K562 (cell line): ENCODE measurements at places on chromosomes 12 and 14. TPM values are rescaled to one million over a fixed set of nuclear protein-coding genes. Genes with fewer than 3 reads are reported as not detected.

GRCh38 chr14:91509083-91509877, 830 bp downstream of the PPP4R3A start:
- H3K27ac ChIP-seq: peak overlapping the region; percentile 98
- H3K4me1 ChIP-seq: peaks cover 3% of the 10 kb centered on the region
- H3K4me3 ChIP-seq: peak overlapping the region; percentile 97
- H3K27me3 ChIP-seq: no peaks in the 10 kb centered on the region
- H3K36me3 ChIP-seq: peaks cover 26% of the 10 kb centered on the region; the same call in 2 of the 3 replicates

DNA sequence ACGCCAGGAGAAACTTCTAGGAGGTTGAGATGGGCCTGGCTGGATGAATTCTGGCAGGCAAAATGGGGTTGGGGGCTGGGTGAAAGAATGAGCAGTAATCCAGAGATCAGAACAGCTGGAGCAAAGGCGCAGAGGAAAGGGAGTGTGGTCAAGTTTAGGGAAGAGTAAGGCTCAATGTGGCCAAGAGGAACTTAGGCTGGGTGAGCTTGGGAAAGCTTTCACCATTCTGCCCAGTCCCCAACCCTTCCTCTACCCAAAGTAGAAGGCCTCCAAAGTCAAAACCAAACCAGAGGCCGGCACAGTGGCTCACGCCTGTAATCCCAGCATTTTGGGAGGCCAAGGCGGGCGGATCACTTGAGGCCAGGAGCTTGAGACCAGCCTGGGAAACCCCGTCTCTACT, 10.2 kb upstream of the RABGGTA start:
- H3K36me3 ChIP-seq: no peaks in the 10 kb centered on the region
- no peaks in the 10 kb centered on the region; the same call in 1 of the 2 replicates for H3K4me1 ChIP-seq
- no peak overlapping the region for H3K4me3 ChIP-seq
- H3K27me3 ChIP-seq: no peaks in the 10 kb centered on the region
- no peak overlapping the region for H3K27ac ChIP-seq
- DNase-seq: no peak

GRCh38 chr12:40834321-40834720, 142.1 kb downstream of the CNTN1 start:
- H3K4me3 ChIP-seq: no peak overlapping the region
- no peak for DNase-seq
- H3K36me3 ChIP-seq: no peaks in the 10 kb centered on the region
- H3K27ac ChIP-seq: no peak overlapping the region

DNA sequence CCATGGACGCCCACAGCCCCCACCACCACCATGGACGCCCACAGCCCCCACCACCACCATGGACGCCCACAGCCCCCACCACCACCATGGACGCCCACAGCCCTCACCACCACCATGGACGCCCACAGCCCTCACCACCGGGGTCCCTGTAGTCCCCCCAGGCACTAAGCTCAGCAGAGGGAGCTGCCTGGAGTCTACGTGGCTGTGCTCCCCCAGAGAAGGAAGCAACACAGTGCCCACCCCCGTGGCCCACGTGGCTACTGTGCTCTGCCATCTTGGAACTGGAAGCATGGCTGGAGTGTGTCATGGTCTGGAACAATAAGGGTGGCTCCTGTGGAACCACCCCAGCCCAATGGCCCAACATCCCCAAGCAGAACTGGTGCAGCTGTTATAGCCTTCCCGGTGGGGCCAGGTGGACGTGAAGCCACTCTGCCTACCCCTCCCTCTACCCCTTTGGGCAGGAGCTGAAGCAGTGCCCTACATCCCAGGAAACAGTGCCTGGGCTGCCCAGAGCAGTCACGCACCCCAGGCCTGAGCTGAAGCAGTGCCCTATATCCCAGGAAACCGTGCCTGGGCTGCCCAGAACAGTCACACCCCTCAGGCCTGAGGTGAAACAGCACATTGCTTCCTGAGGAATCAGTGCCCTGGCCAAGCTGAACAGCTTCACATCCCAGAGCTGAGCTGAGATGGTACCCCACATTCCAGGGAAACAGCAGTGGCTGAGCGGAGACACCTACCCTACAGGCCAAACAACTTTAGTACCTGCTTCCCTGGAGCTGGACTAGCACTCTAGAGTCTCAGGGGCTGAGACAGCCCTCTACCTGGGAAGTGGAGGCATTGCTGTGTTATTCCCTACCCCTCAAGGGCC, 9.0 kb upstream of the SFSWAP start:
- H3K4me1 ChIP-seq: no peaks in the 10 kb centered on the region
- no peak for DNase-seq
- H3K27ac ChIP-seq: no peak overlapping the region
- no peak overlapping the region for H3K4me3 ChIP-seq
- H3K27me3 ChIP-seq: peaks cover 10% of the 10 kb centered on the region; the same call in 2 of the 3 replicates

DNA sequence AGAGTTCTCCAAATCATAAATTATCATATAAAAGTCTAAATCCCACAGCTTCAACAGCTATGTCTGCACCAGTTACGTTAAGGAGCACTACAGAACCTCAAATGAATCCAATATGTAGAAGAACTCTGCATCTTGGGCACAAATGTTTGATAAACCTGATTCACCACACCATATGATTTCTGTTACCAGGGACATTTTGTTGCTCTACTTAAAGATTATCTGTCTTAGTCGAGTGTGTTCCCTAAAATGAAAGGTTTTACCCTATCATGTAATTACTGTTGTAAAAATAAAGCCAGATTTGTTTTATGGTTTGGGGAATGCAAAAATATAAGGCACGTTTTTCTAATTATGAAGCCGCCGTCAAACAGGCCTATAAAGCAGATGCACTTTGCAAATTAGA, 363.1 kb downstream of the EGLN3 start:
- no peak for DNase-seq
- no peaks in the 10 kb centered on the region for H3K27me3 ChIP-seq
- no peaks in the 10 kb centered on the region for H3K4me1 ChIP-seq
- H3K36me3 ChIP-seq: no peaks in the 10 kb centered on the region

DNA sequence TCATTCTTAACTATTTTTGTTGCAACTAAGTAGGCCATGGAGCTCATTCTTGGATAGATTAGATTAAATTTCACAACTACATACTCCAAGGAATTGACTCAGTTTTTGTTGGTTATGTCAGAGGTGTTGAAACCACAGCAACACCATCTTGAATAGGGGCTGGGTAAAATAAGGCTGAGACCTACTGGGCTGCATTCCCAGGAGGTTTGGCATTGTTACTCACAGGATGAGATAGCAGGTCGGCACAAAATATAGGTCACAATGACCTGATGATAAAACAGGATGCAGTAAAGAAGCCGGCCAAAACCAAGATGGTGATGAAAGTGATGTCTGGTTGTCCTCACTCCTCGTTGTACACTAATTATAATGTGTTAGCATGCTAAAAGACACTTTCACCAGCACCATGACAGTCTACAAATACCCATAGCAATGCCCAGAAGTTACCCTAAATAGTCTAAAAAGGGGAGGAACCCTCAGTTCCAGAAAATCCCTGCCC, 20.9 kb downstream of the DMAC2L start:
- peaks cover 17% of the 10 kb centered on the region; the same call in 2 of the 3 replicates for H3K36me3 ChIP-seq
- no peak for DNase-seq
- no peaks in the 10 kb centered on the region for H3K4me1 ChIP-seq
- H3K4me3 ChIP-seq: no peak overlapping the region

DNA sequence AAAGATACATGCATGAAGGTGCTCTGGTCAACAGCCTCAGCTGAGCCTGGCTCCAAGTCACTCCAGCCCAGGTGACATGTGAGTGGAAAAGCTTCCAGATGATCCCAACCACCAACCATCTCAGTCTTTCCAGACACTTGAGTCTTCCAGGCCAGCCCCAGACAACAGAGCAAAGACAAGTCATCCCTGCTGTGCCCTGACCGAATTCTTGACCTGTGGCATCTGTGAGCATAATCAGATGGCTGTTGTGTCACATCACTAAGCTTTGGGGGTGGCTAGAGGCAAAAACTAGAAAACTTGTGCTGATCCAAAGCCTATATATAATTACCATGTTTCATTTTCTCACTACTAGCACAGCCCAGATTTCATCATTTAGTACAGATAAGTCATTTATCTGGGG, 50.8 kb upstream of the ISM2 start:
- DNase-seq: no peak
- H3K27ac ChIP-seq: no peak overlapping the region
- peaks cover 59% of the 10 kb centered on the region for H3K36me3 ChIP-seq
- no peaks in the 10 kb centered on the region for H3K27me3 ChIP-seq

FAM181A gene
- total RNA-seq: not detected in 2 replicates

DNA sequence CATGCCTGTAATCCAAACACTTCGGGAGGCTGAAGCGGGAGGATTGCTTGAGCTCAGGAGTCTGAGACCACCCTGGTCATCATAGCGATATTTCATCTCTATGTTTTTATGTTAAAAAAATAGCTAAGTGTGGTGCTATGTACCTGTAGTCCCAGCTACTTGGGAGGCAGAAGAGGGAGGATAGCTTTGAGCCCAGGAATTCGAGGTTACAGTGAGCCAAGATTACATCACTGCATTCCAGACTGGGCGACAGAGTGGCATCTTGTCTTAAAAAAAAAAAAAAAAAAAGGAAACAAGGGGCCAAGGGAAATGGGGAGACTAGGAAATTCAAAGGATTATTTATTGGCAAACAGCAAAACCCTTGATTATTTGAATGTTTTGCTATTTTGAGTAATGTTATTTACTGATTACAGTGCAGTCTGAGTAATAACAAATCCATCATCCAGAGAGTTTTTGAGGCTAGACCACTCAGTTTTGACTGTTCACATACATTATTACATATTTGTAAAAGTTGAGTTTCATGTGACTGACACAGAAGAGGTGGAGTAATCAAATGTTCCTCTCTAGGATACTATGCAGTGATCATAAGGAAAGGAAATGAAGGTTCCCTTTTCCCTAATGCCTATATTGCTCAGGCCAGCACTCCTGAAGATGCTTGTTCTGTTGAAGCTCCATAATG, 40.8 kb downstream of the PRKCH start:
- H3K4me1 ChIP-seq: no peaks in the 10 kb centered on the region
- no peak overlapping the region for H3K4me3 ChIP-seq
- no peak for DNase-seq

- no peaks in the 10 kb centered on the region for H3K36me3 ChIP-seq
- no peak overlapping the region for H3K27ac ChIP-seq
- H3K4me1 ChIP-seq: no peaks in the 10 kb centered on the region
- H3K27me3 ChIP-seq: no peaks in the 10 kb centered on the region
These were observed 196.5 kb downstream of the STXBP6 start for GRCh38 chr14:24853446-24853845.

PMEL gene
- 0.96 and 0.98 TPM in 2 replicates for total RNA-seq

DNA sequence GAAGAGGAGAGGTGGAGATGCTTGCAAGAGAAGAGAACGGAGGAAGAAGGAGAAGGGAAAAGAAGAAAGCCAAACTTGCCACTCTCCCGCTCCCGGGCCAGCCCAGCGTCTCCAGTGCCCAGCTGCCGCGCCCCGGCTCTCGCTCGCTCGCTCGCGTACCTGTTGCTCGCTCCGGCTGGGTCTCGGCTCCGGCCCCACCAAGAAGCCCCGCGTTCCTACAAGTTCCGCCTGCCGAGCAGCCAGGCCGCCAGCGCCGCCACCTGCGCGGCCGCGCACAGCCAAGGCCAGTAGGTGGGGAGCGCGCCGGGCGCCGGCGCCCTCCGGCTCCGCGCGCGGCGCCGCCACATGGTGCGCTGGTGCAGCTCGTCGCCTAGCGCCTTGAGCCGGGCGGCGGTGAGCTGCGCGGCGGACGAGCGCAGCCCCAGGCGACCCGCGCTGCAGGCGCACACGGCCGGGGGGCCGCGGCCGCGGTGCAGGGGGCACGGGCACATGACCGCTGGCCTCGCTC, 370 bp downstream of the HRK start:
- peak overlapping the region; percentile 26 for H3K4me3 ChIP-seq
- H3K36me3 ChIP-seq: no peaks in the 10 kb centered on the region
- H3K4me1 ChIP-seq: no peaks in the 10 kb centered on the region; the same call in 2 of the 3 replicates
- DNase-seq: peak; percentile 65

DNA sequence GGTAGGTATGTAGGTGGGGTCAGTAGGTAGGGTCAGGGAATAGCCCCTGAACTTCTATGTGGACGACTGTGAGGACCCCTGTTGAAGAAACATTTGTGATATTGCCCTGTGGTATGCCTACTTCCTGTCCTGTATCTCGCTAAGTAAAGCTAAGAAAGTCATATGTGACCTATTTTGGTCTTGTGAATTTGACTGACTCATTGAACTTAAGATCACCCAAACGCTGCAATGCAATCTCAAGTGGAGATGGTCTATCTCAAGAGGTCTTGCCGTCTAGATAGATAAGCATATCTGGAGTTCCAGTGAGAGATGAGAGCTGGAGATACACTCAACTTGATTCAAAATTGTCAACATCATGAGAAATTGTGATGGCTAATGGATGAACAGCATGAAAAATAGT, 73.8 kb downstream of the TRAFD1 start:
- H3K4me1 ChIP-seq: peaks cover 3% of the 10 kb centered on the region; the same call in 1 of the 3 replicates
- DNase-seq: no peak
- H3K27me3 ChIP-seq: no peaks in the 10 kb centered on the region
- peaks cover 59% of the 10 kb centered on the region for H3K36me3 ChIP-seq
- no peak overlapping the region for H3K27ac ChIP-seq

GRCh38 chr14:65222440-65222858, 120.1 kb upstream of the MAX start:
- no peaks in the 10 kb centered on the region for H3K27me3 ChIP-seq
- no peaks in the 10 kb centered on the region for H3K4me1 ChIP-seq
- no peak overlapping the region for H3K4me3 ChIP-seq
- DNase-seq: peak; percentile 53
- H3K27ac ChIP-seq: no peak overlapping the region
- no peaks in the 10 kb centered on the region for H3K36me3 ChIP-seq

RPL10L gene
- total RNA-seq: not detected in 2 replicates

HSPA2 gene
- 0.16 TPM in 1 of 2 replicates, not detected in the other for total RNA-seq

KLHL33 gene
- 0.02 TPM in 1 of 2 replicates, not detected in the other for total RNA-seq

DNA sequence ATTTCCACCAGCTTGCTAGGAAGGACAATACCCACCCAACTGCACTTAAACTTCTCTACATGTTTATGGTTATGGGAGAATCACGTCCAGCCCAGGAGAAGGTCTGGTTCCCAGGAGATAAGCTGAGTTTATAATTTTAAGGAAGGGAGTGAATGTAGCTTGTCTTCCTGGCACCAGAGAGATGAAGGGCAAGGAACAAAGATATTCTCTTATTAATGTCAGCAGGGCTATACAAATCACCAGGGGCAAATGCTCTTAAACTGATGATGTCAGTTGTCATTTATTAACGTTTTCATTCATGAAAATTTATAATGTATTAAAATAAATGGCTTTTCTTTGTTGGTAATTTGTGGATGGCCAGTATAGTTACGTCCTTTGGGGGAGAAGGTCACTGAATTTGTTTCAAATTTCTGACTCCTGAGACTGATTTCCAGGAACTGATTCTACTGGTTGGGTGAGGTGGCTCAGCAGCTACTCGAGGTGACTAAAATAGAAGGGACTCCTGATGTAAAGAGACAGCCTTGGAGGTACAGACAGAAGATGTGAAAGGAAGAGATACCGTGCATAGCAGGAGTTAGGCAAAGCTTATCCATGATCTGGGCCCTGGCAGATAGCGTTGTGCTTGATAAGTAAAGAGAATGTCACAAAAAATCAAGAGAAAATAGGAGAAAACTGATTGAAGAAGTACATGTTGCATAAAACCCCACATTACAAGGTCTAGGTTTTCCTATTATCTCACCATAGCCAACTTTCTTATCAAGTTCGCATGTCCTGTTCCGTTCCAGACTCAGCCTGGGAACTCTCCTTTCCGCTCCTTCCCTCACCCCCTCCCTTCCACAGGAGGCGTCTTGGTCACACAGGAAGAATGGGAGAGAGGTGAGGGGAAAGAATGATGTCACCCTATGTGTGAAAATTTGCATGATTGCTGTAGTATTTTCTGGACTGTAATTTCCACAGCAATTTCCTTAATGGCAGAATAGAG, 367.1 kb upstream of the FAR2 start:
- H3K27me3 ChIP-seq: no peaks in the 10 kb centered on the region
- H3K27ac ChIP-seq: no peak overlapping the region
- peaks cover 6% of the 10 kb centered on the region; the same call in 1 of the 3 replicates for H3K4me1 ChIP-seq
- no peaks in the 10 kb centered on the region for H3K36me3 ChIP-seq
- no peak for DNase-seq
- no peak overlapping the region for H3K4me3 ChIP-seq
